ENCODE measurements at places on chromosomes 11 and 22.

DNA sequence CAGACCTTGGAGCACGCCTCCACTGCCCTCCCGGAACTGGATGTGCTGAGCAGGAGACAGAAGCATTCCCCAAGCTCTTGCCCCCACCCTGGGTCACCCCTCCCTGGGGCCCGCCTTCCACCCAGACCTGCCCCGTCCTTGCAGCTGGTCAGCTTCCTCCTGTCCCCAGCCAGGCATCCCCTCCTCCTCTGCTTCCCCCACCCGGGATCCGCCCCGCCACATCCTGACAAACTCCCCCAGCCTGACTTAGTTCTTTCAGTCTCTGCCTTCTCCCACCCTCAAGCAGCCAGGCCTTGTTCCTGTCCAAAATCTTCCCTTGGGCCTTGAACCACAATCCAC, 1.1 kb upstream of the PLXNB2 start:
- DNase-seq, result no peak

- no peak for DNase-seq
These were observed 89.2 kb downstream of the GALNT18 start for GRCh38 chr11:11532574-11532973.

DNA sequence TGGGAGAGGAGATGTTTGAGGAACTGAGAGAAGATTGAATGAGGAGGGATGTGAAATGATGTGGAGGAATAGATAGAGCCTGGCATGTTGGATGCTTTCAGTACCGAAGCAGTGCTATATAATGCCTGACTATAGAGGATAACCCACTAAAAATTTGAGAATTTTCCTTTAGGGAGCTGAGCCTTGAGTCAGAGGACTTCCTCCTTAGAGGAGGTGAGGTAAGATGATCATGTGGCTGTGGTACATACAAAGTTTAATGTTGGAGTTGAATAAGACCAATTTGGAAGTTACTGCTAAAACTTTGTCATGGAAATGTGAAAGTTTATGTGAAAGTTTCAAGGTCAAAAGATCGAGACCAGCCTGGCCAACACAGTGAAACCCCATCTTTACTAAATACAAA, 66.9 kb downstream of the YAP1 start:
- no peak for DNase-seq

GRCh38 chr11:80937842-80938241, 1497.0 kb upstream of the TENM4 start:
- DNase-seq, result no peak

DNA sequence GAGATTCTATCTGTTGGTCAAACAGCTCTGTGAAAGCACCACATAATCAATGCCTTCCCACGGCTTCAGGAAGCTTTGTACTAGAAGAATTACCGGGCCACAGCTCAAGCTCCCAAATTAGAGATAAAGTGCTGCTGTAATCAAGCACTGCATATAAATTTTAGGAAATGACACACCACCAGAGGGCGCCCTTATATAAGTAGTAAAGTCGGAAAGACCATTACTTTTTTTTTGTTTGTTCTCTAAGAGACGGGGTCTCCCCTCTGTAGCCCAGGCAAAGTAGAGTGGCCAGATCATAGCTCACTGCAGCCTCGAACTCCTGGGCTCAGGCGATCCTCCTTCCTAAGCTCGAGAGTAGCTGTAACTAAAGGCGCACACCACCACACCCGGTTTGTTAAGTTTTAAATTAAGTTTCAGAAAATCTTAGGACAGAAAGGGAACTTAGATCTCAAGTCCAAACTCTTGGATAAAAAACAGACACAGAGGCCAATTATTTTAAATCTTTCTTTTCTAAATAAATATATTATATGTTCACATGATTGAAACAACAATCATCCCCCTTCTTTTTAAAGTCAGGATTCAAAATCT, 32.6 kb downstream of the PRCP start:
- peak; percentile 89 for DNase-seq

DNA sequence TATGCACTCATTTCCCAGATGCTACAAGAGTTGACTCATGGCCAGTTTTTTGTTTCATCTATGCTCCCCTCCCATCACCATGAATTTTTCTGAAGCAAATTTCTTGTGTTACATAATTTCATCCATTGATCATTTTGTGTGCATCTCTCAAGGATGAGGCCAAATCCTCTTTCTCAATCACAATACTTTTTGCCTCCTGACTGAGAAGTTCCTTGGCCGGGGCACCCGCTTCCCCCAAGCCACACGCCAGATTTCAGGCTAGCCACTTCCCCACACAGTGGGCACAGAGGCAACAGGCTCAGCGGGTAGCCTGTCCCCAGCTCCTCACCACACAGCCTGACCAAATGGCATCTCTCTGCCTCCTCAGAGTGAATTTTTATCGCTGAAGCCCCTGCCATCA, 9.8 kb upstream of the DSCAML1 start:
- no peak for DNase-seq

DNA sequence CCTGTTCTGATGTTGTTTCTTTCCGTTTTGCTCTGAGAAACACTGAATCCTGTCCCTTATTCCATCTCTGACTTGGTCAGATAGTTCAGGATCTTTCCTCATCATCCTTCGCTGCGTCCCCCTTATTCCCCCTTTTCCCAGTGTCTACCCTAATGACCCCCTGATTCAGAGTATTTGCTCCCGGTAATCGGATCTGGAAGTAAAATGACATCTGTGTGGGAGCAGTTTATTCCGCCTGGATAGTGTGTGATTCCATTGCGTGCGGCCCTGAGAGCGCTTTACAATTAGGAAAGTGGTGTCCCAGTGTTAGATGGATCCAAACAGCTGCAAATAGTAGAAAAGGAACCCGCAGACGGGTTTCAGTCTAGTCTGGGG, 606 bp downstream of the DRG1 start:
- no peak for DNase-seq

- no peak for DNase-seq
These were observed 21.3 kb upstream of the KRTAP5-6 start for GRCh38 chr11:1675536-1676228.

- no peak for DNase-seq
These were observed 3.0 kb downstream of the LRP5 start for GRCh38 chr11:68315171-68315920.

DNA sequence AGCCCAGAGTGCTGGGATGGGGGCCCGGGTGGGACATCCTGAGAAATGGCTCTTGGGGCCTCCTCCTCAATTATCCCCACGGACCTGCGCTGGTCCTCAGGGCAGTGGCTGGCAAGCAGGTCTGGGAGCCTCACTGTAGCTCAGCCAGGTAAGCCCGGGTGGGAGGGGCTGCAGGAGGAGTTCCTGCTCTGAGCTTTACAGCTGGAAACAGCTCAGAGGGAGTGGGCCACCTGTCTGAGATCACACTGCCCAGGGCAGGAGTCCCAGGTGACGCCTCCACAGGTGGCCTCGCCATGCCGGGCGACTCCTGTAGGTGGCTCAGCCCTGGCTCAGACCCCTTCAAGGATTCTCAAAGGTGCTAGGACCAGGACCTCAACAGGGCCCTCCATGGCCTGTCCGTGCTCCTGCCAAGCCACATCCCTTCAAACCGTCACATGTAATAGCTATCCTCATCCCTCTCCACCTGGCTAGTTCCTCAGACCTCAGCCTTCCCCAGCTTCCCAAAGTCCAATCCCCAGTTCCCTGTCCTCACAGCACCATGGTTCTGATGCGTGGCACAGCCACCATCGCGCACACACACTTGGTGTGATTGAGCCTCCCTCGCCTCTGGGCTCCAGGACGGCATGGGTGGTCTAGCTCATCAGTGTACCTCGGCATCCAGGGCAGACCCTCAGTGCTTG, 3.6 kb upstream of the TSSK2 start:
- no peak for DNase-seq

- peak; percentile 53 for DNase-seq
These were observed 52.5 kb downstream of the TPCN2 start for GRCh38 chr11:69101115-69101791.

- no peak for DNase-seq
These were observed 47.9 kb downstream of the OSBP2 start for GRCh38 chr22:30742291-30743256.

DNA sequence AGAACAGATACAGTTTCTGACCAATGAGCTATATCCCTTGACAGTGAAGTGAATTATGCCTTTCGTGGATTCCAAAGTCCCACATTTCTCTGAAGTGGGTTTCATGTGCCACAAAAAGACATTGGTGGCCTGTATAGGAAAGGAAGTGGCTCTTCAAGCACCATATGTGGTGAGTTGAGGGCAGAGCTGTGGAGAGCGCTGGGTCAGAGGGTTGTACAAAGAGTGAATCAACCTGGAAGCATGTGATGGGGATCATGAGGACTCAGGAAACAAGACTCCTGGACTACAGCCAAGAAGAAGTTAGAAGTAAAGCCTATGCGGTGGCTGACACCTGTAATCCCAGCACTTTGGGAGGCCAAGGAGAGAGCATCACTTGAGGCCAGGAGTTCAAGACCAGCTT, 579 bp upstream of the SLC5A4 start:
- no peak for DNase-seq

GRCh38 chr11:69745201-69745600, 29.9 kb downstream of the FGF4 start:
- no peak for DNase-seq

GRCh38 chr11:112558691-112559090, 298.0 kb upstream of the PLET1 start:
- DNase-seq, result no peak

- no peak for DNase-seq
These were observed 306.6 kb downstream of the BUD13 start for GRCh38 chr11:116466191-116466590.

GRCh38 chr22:26744892-26745808, 87.8 kb downstream of the MIAT start:
- DNase-seq, result no peak

DNA sequence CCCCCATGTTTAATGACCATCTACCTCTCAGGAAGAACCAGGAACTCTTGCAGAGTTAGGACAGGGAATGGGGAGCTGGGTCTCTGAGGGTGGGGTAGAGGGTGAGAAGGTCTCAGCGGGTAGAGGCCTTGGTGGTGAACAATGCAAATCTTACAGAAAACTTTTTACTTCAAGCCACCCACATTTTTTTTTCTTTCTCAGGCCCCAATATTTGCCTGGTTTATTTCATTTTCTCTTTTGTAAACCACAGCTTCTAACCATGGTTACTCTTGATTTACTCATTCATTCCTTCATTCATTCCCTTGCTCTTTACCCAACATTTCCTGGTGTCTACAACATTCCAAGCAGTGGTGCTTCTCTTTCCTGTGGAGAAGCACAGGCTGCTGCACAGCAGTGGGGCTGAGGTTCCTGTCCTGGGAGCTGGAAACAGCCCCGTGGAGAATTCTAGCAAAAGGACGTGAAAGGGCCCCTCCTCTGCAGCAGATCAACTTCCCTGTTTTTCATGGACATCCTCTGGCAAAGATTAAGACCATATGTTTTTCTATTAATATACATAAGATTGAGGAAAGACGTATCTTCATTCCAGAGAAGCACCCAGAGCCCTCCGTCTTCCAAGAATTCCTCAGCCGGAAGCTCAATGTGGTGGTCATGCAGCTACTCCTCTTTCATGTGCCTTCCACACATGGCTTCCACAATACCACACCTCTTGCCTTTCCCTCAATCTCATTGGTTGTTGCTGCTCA, 224.4 kb upstream of the SESN3 start:
- no peak for DNase-seq

- no peak for DNase-seq
These were observed 268.6 kb downstream of the TMEM135 start for GRCh38 chr11:87306262-87306851.

DNA sequence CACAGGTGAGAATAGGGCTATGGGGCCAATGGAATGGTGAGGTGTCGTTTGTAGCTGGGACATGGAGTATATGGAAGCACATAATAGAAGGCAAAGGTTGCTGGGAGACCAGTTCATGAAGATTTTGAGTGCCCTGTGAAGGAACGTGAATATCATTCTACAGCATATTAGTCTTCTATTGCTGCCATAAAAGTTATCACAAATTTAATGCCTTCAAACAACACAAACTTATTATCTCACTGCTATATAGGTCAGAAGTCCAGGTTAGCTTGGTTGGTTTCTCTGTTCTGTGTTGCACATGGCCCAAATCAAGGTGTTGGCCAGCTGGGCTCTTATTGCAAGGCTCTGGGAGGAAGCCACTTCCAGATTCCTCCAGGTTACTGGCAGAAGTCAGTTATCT, 110.6 kb downstream of the SYN3 start:
- DNase-seq, result no peak

DNA sequence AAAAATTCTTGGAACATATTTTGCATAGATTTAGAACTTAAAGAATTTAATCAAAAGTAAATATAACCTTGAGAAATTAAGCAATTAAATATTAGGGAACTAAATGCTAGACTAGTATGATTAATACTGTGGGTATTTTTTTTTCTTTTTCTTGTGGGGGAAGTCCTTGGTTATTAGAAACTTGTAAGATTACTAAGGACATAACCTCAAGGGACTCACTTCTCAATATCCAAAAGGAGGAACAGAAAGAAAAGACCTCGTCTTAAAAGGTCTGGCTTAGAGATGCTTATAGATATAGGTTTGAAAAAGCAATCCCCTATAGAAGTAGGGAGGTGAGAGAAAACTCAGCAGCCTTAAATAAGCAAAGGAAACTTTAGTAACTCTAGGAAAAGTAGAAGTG, 368.5 kb downstream of the INSC start:
- DNase-seq, result no peak

DNA sequence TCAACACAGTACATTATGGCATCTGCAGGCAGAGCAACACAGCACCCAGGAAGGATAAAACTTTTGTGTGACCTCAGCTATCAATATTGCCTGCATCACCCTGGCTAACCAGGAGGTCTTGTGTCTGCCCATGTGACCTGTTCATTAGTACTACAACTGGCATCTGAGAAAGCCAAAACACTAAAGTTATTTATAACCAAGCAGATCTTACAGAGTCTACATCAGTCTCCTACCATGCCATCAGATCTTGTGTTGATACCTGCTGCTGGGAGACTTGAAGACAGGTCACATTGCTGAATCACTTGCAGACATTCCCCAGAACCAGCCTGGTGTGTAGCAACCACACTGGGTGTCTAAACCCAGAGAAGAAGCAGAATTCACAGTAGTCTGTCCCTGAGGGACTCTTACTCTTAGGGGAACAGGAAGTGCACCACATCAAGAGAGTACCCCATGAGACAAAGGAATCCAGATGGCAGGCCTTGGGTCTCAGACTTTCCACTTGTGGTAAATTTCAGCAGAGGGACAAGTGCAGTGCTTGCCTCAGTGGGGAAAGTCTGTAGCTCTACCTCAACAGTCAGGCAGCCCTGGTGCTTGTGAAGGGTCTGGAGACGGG, 7.0 kb downstream of the OR9G1 start:
- no peak for DNase-seq

DNA sequence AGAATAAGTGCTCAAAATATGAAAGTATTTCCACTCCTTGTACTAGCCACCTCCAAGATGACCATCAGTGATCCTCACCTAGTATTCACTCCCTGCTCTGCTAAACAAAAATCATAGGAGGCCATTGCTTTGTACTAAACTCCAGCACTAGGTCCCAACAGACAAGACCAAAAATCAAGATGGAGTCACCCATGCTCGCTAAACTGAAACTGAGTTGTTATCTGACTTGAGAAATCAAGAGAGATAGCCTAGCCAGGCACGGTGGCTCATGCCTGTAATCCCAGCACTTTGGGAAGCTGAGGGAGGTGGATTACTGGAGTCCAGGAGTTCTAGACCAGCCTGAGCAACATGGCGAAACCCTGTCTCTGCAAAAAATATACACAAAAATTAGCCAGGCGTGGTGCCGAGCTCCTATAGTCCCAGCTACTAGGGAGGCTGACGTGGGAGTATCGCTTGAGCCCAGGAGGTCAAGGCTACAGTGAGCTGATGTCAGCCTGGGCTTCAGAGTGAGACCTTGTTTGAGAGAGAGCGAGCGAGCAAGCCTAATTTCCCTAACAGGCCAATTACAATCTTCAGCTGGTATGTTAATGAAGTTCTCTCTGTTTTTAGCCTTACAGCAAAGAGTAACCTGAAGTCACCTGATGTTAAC, 9.3 kb downstream of the SEC14L6 start:
- no peak for DNase-seq

GRCh38 chr11:16963316-16963876, 50.8 kb downstream of the PLEKHA7 start:
- DNase-seq, result no peak
